ENCODE measurements at places on chromosomes 1 and 21.

GRCh38 chr21:15735409-15735808, 5.6 kb downstream of the USP25 start:
- DNase-seq = no peak

GRCh38 chr1:209587789-209588188, 4.3 kb downstream of the CAMK1G start:
- DNase-seq = no peak

GRCh38 chr1:157965584-157965983, 27.9 kb upstream of the KIRREL1 start:
- DNase-seq = no peak

- no peak for DNase-seq
Measured at GRCh38 chr1:172638885-172639831, 19.7 kb upstream of the FASLG start.

GRCh38 chr1:95991787-95992520, 729.6 kb upstream of the PTBP2 start:
- no peak for DNase-seq

DNA sequence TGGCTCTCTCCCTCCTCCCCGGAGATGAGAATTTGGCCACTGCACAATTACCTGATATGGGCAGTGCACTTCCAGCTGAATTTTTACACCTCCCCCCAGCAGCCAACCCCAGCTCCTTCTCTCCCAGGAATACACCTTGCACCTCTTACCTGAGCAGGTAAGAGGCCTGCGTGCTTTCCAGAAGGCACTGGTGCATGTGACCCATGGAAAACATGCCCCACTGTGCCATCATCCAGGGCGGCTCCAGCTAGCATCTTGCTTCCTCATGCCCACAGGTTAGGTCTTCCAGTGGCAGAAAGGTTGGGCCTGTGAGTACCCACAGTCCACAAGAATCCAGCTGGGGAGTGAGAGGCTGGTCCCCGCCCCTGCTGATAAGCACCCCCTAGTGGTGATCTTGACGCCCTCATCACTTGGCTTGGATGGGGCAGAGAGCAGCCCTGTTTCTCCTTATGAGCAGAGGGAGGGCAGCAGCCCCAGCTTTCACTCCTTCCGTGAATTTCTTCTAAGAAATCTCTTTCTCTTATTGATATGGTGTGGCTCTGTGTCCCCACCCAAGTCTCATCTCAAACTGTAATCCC, 57.8 kb downstream of the EDARADD start:
- no peak for DNase-seq

Data from globus pallidus (tissue), 1 donor.